ENCODE measurements at places on chromosomes 16 and 17.

- DNase-seq: no peak
Measured at GRCh38 chr17:15220785-15221184, 44.3 kb downstream of the PMP22 start.

DNA sequence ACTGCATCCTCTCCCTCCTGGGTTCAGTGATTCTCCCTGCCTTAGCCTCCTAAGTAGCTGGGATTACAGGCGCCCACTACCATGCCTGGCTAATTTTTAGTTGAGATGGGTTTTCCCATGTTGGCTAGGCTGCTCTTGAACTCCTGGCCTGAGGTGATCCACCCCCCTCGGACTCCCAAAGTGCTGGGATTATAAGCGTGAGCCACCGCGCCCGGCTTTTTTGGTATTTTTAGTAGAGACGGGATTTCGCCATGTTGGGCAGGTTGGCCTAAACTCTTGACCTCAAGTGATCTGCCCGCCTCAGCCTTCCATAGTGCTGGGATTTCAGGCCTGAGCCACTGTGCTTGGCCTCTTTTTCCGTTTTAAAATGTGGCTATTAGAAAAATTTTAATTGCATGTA, 343.8 kb upstream of the RBFOX1 start:
- no peak for DNase-seq

GRCh38 chr17:12388226-12388625, 277.5 kb upstream of the MYOCD start:
- no peak for DNase-seq

- no peak for DNase-seq
Measured at GRCh38 chr17:76479515-76480060, 12.2 kb downstream of the AANAT start.

DNA sequence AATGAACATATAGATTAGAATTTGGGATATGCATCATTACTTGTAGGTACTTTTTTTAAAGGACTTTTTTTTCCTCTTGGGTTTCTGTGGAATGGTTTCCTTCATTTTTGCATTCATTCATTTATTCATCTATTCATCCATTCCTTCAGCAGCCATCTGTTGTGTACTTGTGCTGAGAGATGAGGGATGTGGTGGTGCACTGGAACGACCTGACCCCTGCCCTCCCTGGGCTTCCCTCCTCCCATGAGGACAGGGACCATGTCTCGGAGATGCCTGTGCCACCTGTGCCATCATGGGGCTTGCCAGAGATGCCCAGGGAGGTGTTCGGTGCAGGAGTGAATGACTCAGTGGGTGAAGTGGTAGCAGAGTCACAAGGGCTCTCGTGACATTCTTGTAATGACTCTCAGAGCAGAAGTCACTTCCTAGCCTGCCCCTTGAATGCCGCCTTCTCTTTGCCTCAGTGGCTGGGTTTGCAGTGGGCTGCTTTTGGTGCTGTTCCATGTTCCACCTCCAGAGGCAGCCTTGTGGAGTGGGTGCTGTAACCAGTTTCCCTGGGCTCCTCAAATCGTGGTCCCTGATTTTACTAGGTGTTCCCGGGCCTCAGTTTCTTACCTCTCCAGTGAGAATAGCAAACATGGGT, 43.9 kb downstream of the CLEC16A start:
- no peak for DNase-seq

DNA sequence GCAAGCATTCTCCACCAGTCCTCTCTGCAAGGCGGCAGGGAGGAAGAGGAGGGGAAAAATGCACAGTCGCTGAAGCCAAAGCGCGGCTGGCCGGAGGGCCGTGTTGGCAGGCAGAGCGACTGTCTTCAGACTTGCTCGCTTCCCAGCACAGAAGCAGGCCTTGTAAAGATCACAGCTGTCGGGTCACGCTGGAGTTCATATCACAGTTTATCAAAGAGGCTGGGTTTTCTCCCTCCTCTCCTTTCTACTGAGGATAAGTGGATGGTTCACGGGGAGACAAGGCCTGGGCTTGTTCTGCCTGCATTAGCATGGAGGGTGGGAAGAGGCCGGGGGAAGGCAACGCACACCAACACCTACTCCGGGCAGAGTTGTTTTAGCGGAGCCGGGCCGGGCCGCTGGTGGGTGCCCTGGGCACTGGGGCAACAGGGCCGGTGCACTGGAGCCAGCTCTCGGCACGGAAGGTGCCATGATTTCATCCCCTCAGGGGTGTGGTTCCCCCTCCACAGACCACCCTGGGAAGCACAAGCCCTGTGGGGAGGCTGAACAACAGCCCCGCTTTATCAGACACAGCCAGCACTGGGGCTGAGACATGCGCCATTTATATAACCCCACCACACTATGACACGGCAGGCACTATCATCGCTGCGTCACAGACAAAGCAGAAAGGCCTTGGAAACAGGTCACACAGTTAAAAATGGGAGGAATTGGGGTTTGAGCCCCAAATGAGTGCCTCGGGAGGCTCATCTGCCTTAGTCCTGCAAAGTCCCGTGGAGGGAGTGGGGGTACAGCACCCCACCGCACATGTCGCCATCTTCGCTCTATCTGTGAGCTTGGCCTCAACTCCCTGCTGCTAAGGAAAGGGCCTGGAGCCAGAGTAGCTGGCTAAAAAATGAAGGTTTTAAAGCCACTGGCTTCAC, 40.3 kb upstream of the MTSS2 start:
- no peak for DNase-seq

- no peak for DNase-seq
Measured at GRCh38 chr16:29878172-29878571, 15.1 kb upstream of the CDIPT start.

DNA sequence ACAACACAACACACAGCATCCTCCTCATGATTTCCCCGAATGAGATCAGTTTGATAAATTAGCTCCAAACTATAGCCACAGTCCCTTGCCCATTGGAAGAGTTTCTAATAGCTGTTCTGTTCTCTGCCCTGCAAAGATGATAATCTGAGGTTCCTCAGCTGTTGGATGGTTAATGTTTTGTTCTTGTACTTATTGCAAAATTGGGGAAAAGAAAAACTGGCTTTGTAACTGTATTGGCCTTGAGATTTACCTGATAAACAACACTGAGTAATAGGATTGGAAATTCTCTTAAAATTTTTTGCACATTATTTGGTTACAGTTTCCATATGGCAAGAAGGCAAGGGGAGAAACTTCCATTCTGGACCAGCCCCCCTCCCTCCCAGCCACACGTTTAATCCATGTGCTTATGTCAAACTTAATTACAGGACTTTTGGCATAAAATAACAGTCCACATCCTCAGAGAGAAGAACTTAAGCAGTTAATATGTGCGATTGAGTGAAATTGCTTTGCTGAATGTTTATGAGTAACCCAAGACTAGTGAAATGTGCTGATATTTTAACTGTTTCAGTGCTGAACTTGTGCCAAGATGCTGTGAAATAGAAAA, 119.1 kb upstream of the ZFHX3 start:
- DNase-seq: no peak

GRCh38 chr16:80711406-80711805, 93.0 kb downstream of the CDYL2 start:
- DNase-seq: no peak

- no peak for DNase-seq
Measured at GRCh38 chr16:14193316-14193871, 122.3 kb downstream of the MRTFB start.

DNA sequence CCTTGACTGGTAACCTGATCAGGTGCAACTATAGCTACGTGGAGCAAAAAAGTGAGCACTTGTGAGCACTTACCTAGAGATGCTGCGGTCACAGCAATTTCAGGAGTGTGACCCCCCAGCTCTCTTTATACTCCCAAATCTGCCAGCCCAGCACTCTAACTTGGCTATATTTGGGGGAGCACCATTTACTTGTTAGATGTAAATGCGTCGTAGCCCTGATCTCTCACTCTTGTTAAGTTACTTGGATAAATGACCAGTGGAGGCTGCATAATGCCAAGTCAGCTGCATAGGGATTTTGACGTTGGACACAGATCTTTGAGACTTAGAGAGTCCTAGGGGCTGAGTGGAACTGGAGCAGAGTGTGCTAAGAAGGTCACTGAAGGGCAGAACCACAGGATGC, at the start of gene MYH13:
Gene MYH13 (minus strand): TSS at position 101 of the 400 bp plus-strand sequence. CDS start 8,476 bp downstream, outside the sequence.
- no peak for DNase-seq

- DNase-seq: no peak
Measured at GRCh38 chr16:72934636-72935403, 113.1 kb downstream of the ZFHX3 start.

GRCh38 chr17:41987642-41988041, 21.0 kb downstream of the CNP start:
- no peak for DNase-seq

DNA sequence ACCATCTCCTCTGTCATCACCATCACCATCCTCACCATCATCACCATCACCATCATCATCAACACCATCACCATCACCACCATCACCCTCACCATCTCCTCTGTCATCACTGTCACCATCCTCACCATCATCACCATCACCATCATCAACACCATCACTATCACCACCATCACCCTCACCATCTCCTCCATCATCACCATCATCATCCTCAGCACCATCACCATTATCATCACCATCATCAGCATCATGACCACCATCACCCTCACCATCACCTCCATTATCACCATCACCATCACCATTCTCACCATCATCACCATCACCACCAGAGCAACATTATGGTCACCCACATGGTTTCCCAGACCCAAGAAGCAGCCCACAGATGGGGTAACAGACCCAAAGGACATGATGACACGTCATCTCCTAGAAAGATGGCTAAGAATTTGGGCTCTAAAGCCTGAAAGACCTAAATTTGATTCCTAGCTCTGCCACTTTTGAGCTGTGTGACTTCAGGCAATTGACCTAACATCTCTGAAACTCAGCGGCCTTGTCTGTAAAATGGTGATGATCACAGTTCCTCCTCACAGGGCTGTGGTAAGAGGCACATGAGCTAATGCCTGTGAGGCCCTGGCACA, 14.6 kb downstream of the SCNN1B start:
- DNase-seq: no peak

DNA sequence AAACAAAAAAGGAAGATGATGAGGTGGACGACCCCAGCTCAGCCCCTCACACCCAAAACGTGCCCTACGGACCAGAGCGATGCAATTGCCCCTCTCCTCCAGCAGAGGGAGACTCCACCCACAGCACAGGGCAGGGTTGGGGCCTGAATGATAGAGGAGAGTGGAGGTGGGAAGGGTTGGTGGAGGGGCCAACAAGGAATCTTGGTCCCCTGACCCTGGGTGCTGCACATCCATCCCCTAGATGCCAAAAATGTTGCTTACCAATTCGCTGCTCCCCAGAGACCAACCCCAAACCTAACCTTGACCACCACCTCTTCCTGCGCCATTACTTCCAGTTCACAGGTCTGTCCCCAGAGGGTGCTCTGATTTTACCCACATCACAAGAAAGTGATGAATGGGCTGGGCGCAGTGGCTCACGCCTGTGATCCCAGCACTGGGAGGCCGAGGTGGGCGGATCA, 12.9 kb downstream of the P2RX5 start:
- no peak for DNase-seq

DNA sequence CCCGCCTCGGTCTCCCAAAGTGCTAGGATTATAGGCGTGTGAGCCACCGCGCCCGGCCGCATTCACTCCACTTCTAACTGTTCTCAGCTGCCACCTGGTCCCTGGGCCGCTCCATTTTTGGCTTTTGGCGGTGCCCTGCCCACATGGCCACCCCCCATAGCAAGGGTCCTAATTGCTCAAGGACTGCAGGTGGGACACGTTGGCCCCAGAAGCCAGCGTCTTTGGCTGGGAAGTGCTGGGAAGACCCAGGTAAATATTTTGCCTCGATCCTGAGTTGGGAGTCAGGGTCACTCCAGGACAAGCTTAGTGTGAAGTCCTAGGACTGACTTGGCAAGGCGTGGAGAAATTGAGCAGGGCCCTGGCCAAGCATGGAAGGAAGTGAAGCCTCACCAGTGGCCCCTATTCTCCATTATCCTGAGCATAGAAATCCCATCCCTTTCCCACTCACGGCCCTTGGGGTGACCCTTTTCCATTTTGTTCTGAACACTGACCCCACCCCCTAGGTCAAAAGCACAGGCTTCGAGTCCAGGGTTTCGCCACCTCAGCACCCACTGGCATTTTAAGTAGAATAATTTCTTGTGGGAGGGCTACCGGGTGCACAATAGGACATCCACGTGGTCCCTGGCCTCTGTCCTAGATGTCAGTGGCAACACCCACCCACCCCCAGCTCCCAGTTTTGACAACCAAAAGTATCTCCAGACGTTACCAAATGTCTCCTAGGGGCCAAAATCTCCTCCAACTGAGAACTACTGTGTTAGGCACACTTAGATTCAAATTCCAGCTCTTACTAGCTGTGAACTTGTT, 5.9 kb upstream of the WDR81 start:
- no peak for DNase-seq

- DNase-seq: no peak
Measured at GRCh38 chr17:55090079-55090492, 121.5 kb downstream of the STXBP4 start.

DNA sequence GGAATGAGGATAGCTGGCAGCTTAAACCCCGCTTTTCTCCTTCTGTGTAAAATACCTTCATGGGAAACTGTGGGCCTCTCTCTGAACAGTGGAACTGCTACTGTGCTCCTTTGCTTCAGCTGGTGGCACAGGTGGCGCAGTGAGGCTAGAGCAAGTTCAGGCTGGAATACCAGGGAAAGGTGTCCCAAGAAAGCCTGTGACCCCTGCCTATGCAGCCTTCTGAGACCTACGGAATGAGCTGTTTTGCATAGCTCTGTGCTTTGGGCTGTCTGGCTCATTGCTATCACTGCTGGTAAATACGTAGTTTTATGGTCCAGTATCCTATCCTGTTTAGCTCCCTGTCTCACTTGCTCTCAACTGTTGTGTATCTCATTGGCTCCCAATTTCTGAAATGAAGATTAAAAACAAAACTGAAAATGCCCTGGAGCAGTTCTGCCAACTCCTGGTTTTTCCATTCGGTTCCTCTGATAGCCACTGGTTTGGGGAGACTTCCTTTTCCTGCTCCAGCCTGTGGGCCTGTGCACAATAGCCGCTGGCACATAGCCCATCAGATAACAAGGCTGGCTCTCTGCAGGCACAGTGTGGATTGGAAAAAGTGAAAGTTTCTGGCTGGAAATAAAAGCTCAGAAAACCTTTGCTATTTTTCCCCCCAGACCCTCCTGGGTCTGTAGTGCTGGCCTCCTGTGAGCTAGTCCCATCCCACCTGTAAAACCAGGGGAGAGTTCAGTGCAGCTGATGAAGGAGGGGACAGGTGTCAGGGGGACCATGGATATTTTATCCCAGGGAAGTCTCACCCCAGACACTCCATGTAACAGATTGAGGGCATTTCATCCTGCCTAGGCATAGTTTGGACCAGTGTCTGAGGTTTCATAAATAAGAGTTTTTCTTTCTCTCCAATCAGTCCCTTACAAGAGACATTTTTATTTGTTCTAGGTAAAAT, 24.0 kb downstream of the LIMD2 start:
- no peak for DNase-seq

- DNase-seq: no peak
Measured at GRCh38 chr16:12131755-12132154, 155.2 kb downstream of the SNX29 start.

GRCh38 chr17:71409137-71409536, 711.7 kb upstream of the SOX9 start:
- DNase-seq: no peak

GRCh38 chr16:20255002-20255401, 72.3 kb downstream of the GP2 start:
- no peak for DNase-seq

GRCh38 chr17:66375121-66375520, 72.7 kb downstream of the PRKCA start:
- no peak for DNase-seq

- no peak for DNase-seq
Measured at GRCh38 chr17:80795754-80796153, 195.9 kb upstream of the CHMP6 start.
